CD8-positive, alpha-beta memory T cell (primary cell): ENCODE measurements at places on chromosomes 6 and 20.

- no peak for DNase-seq
Measured at GRCh38 chr20:39853050-39853449, 836.0 kb downstream of the MAFB start.

DNA sequence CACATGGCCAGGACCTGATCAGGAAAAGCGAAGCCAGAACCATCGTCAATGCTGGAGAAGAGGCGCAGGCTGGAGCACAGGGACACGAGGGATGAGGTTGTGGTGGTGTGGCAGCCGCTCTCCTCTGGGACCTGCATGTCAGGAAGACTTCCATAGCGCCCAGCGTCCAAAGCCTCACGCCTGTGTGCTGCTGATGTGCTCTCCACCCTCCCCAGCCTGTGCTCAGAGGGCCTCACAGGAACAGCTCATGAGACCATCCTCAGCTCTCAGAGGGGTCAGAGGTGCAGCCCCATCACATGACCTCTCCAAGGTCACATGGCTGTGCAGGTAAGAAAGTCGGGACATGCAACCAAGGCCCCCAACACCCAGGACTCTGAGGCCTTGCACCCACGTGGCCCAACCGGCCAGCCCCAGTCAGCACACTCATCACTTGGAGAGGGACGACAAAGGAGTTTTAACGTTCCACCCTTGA, 84.4 kb downstream of the NINL start:
- DNase-seq = no peak

DNA sequence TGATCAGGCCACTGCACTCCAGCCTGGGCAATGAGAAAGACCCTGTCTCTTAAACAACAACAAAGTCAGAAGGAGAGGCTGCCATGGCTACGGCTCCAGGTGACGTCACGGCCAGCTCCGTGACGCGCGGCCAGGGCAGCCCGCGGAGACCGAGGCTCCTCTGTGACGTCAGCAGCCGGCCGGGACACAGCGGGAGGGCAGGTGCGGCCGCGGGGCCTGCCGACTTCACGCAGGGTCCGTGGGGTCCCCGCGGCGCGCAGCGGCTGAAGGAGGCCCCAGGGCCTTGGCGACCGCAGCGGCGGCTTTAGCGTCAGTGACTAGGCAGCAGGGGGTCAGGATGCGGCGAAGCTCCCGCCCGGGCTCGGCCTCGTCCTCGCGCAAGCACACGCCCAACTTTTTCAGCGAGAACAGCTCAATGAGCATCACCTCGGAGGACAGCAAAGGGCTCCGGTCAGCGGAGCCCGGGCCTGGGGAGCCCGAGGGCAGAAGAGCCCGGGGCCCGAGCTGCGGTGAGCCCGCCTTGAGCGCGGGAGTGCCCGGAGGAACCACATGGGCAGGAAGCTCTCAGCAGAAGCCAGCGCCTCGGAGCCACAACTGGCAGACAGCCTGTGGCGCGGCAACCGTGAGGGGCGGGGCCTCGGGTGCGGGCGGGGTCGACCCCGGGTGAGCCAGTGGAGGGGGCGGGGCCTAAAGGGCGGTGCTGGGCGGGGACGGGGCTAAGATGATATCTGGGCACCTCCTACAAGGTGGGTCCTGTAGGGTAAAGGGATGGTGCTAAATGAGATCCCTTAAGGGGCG, at the start of gene SPAG4:
SPAG4 (plus strand) TSS at position 163 of the 798 bp plus-strand sequence; CDS start at position 338, 175 bp downstream.
- DNase-seq = peak; percentile 100

GRCh38 chr20:16366529-16366928, 206.7 kb downstream of the KIF16B start:
- no peak for DNase-seq

DNA sequence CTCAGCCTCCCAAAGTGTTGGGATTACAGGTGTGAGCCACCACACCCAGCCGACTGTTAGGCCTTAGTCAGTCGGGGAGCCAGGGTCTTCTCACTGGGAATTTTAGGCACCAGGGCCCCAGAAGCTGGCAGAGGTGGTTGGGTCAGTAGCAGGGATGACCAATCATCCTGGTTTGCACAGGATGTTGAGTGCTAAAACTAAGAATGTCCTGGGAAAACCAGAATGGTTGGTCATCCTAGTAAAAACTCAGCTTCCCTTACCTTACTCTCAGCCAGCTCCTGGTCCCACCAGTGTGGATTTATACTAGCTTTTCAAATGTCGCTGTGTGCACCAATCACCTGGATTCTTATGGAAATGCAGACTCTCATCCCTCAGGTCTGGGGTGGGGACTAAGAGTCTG, 31.8 kb downstream of the KCNG1 start:
- no peak for DNase-seq

- DNase-seq = no peak
Measured at GRCh38 chr20:42461291-42461690, 728.4 kb downstream of the PTPRT start.

DNA sequence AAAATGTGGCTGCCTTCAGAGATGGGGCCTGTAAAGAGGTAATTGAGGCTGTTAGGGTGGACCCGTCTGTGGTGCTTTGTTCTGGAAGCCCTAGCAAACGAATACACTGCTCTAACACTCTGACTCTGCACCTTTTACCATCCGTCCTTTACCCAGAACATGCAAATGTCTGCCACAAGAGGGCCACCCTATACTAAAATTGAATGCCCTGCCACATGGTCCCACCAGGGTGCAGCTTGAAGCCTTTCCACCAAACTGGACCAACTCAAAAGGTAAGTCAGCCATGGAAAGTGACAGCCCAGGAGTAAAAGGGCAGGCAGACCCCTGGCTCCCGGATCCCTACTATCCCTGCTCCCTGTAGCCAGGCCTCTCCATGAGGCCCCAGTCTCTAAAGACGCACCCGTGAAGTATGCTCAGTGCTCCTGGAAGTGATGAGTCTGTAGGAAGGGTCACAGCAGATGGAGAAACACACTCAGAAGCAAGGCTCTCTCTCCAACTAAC, 5.8 kb upstream of the BFSP1 start:
- peak; percentile 60 for DNase-seq

DNA sequence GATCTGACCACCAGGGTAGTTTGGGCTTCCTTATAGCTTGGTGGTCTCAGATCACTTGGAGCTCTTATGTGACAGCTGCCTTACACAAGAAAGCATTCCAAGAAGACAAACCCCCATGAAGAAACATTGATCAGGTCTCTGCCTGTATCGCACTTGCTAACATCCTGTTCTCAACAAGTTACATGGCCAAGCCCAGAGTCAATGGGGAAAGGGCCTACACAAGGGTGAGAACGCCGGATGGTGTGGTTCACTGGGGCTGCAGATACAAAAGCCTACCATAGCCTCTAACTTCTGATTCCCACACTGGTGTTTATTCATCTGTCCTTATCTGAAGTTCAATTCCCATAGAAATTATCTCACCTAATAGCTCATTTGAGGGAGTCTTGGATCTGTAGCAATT, 235.5 kb downstream of the SYNDIG1 start:
- DNase-seq = no peak

GRCh38 chr6:30599625-30600324, 17.3 kb downstream of the PPP1R10 start:
- no peak for DNase-seq

- DNase-seq = no peak
Measured at GRCh38 chr20:35954907-35955251, 577 bp upstream of the SCAND1 start.

GRCh38 chr6:128525406-128525805, 5.0 kb upstream of the PTPRK start:
- no peak for DNase-seq

- DNase-seq = no peak
Measured at GRCh38 chr20:58938078-58938477, 43.0 kb upstream of the NELFCD start.

GRCh38 chr20:584161-584970, 25.7 kb downstream of the TCF15 start:
- DNase-seq = no peak

- no peak for DNase-seq
Measured at GRCh38 chr6:142839686-142840040, 105.3 kb downstream of the HIVEP2 start.

DNA sequence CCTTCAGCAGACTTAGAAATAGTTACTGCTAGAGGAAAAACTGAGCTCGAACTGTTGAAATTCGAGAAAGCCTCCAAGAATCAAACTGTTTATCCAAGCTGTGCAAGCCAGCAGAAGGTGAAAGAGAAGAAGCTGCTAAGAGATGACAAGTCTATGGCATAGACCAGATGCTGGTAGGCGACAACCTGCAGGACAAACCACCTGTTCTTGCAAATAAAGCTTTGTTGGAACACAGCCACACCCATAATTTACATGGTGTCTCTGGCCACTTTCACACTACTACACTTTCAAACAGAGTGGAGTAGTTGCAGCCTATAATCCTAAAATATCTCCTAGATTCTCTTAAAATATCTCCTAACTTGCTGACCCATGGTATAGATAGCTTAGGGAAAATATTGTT, 33.3 kb downstream of the TNFRSF21 start:
- DNase-seq = no peak

DNA sequence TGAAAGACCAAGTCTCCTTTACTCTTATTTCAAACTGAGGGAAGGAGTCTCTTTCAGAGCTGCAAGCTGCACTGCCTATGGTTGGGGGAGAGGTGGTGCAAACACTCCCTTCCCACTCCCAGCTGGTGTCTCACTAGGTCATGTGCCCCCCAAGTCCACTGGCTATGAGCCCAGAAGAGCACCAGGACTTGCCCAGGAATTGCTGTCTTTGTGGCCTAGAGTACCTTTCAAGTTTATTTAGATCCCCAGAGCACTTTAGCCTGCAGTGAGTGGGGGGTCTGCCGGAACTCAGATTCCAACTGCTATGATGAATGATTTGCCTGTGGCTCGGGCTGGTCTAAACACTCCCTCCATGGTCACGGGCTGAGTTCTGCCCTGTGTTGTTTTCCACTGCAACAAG, 192.6 kb upstream of the CITED2 start:
- no peak for DNase-seq

DNA sequence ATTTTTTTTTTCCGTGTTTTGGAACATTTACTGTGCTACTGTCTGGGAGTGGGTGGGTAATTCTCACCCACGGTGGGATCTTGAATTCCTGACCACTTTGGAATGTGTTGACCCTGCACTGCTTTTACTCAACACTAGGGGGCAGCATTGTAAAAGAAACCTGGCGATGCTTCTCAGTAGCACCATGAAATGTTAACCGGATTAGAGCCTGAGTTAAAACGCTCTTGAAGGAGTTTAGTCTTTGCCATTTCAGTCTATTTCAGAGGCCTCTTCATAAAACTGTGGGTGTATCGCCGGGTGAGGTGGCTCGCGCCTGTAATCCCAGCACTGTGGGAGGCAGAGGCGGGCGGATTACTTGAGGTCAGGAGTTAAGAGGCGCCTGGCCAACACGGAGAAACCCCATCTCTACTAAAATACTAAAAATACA, 114.4 kb upstream of the PRND start:
- DNase-seq = peak; percentile 52

DNA sequence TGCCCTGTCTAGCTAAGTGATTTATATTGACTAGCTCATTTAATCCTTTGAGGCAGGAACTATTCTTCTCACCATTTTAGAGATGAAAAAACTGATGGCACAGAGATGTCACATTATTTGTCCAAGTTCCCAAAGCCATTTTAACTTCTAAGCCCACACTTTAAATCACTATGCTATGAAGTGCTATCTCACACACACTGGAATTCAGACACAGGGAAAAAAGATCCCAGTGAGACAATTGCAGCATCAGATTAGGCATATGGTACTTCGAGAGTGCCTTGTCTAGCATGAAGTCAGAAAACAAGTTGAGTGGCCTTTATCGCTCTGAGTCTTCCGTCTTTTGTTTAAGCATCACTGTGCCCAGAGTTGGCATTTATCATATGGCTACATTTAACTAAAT, 54.1 kb upstream of the PDE7B start:
- no peak for DNase-seq

DNA sequence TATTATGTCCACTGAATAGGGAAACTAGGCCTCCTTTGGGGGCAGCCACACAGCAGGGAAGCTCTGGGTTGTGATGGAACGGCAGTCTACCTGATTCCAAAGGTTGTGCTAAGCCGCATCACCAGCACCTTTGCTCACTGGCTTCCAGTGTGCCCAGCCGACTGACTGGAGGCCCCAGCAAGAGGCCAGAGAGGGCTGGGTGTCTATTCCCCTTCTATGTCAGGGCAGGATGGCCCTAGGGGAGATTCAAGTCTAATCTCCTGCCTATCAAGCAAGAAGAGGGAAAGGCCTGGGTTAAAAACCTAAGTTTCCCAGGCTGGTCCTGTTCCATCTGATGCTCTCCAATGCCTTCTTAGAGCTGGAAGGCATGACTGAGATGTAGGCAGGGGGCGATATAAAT, 53.6 kb downstream of the JPH2 start:
- DNase-seq = no peak

- no peak for DNase-seq
Measured at GRCh38 chr20:44435630-44436335, 39.9 kb upstream of the TTPAL start.

GRCh38 chr6:152976749-152977148, 6.1 kb downstream of the FBXO5 start:
- DNase-seq = no peak

GRCh38 chr6:14502551-14502950, 385.0 kb downstream of the CD83 start:
- DNase-seq = no peak

GRCh38 chr20:64230461-64231145, 24.9 kb upstream of the PCMTD2 start:
- DNase-seq = no peak

GRCh38 chr20:15318682-15319081, 981.3 kb upstream of the FLRT3 start:
- DNase-seq = no peak

DNA sequence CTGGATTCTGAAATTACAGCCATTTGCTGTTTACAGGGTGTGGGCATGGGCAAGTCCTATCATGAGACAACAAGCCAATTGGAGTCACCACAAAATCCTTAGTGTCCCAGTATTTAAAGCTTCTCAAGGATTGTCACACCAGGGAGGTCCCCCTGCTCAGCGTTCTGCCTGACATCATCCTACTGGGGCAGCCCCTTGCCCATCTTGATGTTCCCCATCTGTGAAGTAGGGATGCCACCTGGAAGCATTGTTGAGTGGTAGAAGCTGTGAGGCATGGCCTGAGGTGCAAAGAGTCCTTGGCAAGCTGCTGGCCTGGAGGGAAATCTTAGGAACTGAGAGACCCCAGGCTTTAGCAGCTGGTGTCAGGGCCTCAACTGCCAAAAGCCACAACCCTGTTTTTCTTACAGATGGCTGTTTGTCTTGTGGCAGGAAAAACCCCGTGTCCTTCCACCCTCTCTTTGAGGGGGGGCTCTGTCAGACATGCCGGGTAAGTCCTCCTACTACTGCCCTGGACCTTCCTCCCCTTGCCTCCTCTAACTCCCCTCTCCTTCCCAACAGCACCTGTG, 23.3 kb upstream of the MAPRE1 start:
- no peak for DNase-seq
